Activated CD8-positive, alpha-beta memory T cell treated with anti-CD3 and anti-CD28 coated beads for 24 hours (primary cell): ENCODE measurements at places on chromosomes 7 and 10.

DNA sequence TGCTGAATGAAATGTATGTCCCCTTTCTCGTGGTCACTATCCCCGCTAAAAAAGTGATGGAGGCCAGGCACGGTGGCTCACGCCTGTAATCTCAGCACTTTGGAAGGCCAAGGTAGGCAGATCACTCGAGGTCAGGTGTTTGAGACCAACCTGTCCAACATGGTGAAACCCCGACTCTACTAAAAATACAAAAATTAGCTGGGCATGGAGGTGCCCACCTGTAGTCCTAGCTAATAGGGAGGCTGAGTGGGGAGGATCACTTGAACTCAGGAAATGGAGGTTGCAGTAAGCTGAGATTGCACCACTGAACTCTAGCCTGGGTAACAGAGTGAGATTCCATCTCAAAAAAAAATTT is 91.4 kb upstream of the MKLN1 start:
- DNase-seq = peak; percentile 49

DNA sequence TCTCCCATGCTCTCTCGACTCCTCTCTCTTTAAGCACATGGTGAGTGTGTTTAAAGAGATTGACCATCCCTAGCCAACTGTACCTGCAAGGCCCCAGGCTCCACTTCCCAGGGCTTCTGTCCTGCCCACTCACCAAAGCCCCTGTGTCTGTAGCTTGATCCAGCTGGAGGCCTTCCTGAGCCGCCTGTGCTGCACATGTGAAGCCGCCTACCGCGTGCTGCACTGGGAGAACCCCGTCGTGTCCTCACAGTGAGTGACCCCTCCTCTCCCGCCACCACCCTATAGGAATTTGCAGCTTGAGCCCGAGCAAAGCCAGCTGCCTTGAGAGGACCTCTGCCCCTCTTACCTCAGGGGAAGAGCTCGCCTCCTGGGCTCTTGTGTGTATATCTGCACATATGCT is 11.2 kb downstream of the ZFYVE27 start:
- no peak for DNase-seq

DNA sequence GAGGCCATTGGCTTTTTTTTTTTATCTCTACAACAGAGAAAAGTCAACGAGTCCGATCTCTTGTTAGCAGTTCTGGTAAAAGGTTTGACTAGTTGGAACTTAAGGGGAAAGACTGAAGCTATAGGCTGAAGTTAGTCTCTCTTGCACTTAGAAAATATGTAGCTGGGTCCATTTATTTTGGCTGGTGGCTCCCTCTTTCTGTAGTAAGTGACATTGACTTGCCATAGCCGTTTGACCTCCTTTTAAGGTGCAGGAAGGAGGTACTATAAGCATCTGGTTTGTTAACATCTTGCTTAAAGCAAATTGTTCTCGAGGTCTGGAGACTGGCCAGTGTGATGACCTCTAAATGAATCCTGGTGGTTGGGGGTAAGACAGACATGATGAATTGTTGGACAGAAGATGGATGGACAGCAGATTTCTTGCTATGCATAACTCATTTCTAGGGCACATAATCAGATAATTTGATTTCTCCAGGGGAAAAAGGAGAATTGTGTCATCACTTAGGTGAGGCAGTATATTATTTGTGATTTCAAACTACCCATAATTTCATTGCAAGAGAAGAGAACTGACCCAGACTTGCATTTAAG is 356.3 kb upstream of the GALNT17 start:
- no peak for DNase-seq

- DNase-seq = no peak
Measured at GRCh38 chr7:155811560-155811894, 736 bp downstream of the SHH start.

DNA sequence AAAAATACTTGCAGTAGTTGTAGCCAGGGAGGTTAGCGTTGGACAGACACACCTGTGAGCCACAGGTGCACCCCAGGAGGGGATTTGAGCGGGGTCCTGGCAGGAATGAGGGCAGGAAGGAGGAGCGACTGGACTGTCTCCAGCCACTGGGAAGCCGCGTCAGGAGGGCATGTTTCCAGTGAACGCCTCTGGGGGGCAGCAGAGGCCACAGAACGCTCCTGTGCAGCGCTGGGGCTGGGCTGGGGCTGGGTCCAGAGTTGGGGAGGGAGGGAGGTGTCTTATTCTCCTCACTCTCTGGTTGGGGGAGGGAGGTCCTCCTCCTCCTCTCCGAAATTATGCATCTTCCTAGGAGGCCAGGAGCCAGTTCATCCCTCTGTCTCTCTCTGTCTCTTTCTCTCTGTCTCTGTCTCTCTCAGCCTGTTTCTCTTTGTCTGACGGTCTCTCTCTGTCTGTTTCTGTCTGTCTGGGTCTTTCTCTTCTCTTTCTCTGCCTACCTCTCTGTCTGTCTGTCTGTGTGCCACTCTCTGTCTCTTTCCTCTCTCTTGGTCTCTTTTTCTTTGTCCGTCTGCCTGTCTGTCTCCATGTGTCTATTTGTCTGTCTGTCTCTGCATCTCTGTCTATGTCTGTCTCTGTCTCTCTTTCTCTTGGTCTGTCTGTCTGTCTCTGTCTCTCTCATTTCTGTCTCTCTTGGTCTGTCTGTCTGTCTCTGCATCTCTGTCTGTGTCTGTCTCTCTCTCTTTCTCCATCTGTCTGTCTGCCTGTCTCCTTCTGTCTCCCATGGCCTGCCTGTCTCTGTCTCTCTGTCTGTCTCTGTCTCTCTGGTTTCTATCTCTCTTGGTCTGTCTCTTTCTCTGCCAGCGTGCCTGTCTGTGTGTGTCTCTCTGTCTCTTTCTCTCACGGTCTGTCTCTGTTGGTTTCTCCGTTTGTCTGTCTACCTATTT is 9.9 kb upstream of the PSMG3 start:
- peak; percentile 90 for DNase-seq

GRCh38 chr10:33109788-33110469 is 151.9 kb upstream of the ITGB1 start:
- DNase-seq = no peak

DNA sequence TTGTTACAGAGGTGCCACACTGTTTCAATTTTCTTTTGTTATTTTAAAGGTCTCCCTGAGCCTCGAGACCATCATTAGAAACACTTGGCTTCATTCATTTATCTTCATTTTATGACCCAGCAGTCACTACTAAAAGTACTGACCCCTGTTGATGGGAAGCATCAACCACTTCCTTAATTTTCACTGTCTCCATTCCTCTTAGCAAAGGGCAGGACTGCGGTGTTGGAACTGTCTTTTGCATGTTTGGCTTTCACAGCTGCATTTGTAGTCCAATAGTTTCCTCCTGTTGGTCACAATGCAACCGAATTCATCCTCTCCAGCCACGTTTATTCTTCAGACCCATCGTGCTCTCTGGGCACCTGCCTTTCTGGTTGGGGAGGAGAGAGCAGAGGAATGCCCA is 46.7 kb upstream of the PDZD8 start:
- no peak for DNase-seq

GRCh38 chr7:24545215-24545614 is 28.0 kb upstream of the PALS2 start:
- DNase-seq = no peak

GRCh38 chr10:102648269-102648888 is 4.1 kb downstream of the TRIM8 start:
- DNase-seq = no peak

GRCh38 chr7:50359995-50360925 is 55.7 kb downstream of the IKZF1 start:
- DNase-seq = peak; percentile 89

DNA sequence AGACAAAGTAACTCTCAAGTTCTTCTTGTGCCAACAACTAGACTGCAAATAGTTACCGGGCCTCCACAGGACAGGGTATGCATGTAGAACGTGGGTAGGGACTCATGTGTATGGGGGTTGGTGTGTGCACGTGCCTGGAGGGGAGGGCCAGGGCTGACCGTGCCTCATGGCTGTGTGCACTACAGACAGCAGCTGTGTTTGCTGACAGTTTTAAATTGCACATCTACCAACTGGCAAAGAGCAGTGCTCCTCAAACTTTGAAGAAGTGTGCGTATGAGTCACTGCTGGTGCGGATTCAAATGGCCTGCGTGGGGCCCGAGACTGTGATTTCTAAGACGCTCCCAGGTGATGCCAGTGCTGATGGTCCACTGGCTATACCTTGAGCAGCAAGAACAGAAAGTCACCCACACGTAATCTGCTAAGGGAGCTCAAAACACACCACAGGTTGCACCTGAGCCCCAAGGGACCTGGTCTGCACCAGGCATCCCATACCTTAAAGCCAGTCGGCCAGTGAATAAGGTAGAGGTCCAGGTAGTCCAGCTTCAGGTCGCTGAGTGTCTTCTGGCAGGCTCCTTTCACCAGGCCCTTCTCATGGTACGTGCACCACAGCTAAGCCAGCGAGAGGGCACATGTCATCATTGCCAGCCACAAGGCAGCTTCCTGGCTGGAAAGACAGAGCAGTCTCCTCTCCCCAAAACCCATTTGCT is 8.5 kb downstream of the AKR1B1 start:
- DNase-seq = no peak

DNA sequence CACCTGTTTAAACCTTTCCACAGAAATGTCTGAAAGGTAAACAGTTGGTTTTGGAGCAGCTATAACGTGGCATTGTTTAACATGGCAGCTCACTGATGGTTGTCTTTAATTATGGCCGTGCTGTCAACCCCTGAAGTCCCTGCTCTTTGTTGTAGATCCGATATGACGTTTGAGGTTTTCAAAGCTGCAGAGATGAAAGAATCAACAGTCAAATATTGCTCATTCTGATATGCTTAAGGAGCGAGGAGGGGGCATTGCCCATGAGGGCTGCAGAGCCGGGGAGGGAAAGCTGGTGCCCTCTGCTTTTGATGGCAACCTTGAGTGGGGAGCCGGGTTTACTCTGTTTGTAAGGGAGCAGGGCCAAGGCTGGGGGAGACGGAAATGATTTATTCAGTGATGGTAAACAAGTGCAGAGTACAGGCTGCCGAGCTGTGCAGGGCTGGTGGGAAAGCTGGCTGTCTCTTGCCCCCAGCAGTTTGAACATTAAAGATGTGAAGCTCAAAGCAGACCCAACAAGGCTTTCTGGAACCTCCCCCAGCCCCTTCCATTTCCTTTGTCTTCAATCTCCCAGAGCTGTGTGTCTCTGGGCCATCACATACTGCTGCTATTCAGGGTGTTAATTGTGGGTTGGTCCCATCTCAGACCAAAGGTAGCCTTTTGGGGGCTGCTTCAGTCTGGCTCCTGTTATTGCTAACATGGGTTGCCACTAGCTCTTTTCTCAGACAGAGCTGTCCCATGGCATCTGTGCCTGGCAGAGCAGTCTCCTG is 345.5 kb downstream of the LRMDA start:
- no peak for DNase-seq
